ENCODE measurements at places on chromosomes 13 and 19.

GRCh38 chr19:49469828-49470614 lies 4.0 kb upstream of the FLT3LG start:
- no peak for DNase-seq

DNA sequence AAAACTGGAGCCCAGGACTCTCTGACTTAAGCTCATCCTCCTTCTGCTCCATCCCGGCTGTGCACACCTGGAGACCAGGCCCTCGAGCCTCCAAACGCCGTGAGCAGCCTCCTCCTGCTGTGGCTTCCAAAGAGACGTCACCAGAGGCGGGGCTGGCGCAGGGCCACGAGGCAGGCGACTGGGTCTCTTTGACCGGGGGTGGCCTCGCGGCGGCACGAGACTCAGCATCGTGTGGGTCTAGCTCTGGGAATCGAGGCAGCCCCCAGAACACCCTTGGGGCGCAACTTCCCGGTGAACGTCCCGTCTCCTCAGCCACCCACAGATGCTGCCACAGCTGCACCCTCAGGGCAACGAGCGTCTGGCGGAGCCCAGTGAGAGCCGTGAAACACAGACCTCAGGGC lies 22.8 kb downstream of the RASA3 start:
- DNase-seq, result no peak

DNA sequence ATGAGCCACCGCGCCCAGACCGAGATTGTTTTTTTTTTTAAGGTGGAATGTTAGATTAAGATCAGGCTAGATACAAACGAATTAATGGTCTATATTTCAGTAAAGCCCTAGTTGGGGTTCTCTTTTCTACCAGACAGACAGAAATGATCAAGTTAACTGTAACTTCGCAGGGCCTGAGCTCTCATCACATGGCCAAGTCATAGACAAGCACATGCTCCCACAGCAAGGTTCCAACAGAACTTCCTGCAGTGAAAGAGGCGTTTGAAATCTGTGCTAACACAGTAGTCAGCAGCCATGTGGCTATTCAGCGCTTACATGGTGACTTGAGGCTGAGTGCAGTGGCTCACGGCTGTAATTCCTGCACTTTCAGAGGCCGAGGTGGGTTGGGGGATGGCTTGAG lies 34.7 kb upstream of the SEMA6B start:
- DNase-seq, result no peak

- no peak for DNase-seq
Measured at GRCh38 chr13:40508127-40508526, 158.3 kb downstream of the FOXO1 start.

DNA sequence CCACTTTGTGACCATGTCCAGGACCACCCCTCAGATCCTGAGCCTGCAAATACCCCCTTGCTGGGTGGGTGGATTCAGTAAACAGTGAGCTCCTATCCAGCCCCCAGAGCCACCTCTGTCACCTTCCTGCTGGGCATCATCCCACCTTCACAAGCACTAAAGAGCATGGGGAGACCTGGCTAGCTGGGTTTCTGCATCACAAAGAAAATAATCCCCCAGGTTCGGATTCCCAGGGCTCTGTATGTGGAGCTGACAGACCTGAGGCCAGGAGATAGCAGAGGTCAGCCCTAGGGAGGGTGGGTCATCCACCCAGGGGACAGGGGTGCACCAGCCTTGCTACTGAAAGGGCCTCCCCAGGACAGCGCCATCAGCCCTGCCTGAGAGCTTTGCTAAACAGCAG lies 7.7 kb upstream of the CEACAM7 start:
- no peak for DNase-seq

- no peak for DNase-seq
Measured at GRCh38 chr19:28504139-28504538, 708.8 kb downstream of the UQCRFS1 start.

GRCh38 chr13:40994581-40995230 lies 24.4 kb downstream of the ELF1 start:
- DNase-seq, result no peak

- DNase-seq, result no peak
Measured at GRCh38 chr19:48670699-48671445, 1.9 kb downstream of the NTN5 start.

- peak; percentile 83 for DNase-seq
Measured at GRCh38 chr19:12974301-12975220, 5.2 kb downstream of the DAND5 start.

- no peak for DNase-seq
Measured at GRCh38 chr19:55188625-55189024, 8.5 kb upstream of the SYT5 start.

GRCh38 chr13:40275636-40276035 lies 390.8 kb downstream of the FOXO1 start:
- DNase-seq, result no peak

DNA sequence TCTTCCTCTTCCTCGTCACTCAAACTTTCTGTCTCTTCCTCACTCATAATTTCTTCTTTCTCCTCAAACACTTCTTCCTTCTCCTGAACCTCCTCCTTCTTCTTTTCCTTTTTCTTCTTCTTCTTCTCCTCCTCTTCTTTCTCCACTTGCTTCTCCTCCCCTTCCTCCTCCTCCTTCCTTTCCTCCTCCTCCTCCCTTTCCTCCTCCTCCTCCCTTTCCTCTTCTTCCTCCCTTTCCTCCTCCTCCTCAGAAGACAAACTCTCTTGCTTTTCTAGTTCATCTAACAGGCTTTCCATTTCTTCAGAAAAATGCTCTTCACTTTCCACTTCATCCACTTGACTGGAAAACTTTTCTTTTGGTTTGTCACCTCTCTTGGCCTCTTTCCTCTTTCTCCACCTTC lies 19.8 kb downstream of the WDR87 start:
- DNase-seq, result no peak

DNA sequence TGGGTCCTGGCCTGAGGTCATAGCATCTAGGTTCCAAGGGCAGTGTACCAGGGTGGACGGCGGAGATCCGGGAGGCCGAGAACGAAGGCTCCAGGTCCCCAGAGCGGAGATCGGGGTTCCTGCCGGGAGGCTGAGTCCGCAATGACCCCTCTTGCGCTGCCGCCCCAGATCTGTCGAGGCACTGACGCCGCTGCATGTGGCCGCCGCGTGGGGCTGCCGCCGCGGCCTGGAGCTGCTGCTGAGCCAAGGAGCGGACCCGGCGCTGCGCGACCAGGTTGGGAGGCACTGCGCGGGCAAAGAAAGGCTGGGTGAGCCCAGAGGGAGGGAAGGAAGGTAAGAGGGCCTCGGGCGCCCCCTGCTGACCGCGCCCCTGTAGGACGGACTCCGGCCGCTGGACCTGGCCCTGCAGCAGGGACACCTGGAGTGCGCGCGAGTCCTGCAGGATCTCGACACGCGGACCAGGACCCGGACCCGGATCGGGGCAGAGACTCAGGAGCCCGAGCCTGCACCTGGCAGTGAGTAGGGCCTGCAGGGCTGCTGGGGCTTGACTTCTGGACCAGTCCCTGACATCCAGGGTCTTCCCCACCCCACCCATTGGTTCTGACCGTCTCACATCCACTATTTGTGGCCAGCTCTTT lies 906 bp downstream of the ANKLE1 start:
- DNase-seq, result peak; percentile 91

GRCh38 chr13:67143544-67144115 lies 86.5 kb downstream of the PCDH9 start:
- no peak for DNase-seq

- DNase-seq, result no peak
Measured at GRCh38 chr13:75717525-75717924, 81.4 kb downstream of the LMO7 start.

DNA sequence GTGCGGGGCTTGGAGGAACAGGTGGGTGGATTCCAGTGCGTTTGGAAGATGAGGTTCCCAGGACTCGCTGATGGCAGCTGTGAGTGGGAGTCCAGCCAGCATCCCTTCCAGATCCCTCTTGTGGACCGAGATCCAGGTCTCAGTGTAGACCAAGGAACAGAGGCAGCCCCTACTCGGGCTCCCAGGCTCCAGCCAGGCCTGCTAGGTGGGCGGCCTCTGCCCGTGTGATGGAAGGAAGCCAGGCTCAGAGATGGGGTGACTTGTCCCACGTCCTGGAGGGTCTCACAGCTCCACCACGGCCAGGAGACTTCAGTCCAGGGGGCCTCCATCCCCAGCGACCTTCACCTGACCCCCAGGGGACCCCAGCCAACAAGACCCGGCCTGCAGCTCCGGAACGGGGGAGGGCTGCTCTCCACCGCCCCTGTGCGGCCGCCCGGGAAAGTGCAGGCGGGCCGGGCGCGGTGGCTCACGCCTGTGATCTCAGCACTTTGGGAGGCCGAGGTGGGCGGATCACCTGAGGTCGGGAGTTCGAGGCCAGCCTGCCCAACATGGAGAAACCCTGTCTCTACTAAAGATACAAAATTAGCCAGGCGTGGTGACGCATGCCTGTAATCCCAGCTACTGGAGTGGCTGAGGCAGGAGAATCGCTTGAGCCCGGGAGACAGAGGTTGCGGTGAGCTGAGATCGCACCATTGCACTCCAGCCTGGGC lies 729 bp upstream of the MADCAM1 start:
- peak; percentile 69 for DNase-seq

GRCh38 chr19:30102666-30103065 lies 160.6 kb downstream of the URI1 start:
- DNase-seq, result no peak

- no peak for DNase-seq
Measured at GRCh38 chr19:49398001-49398615, 10.1 kb downstream of the KASH5 start.

DNA sequence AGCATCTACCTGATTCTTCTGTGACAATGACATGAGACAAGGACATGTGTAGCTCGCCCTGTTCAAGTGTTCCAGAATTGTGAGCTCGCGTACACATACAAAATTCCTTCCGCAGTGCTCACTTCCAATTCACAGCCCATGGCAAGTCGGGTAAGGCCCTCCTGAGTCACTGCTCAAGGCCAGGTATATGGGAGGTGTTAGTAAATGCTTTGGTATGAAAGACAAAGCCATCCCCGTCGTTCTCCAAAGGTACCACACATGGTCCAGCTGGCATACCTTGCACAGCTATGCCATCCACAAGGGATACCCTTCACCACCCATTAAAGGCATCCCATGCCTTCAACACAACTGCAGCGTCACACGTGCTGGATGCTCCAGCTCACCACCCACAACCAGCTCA lies 4.4 kb upstream of the ELL start:
- no peak for DNase-seq

DNA sequence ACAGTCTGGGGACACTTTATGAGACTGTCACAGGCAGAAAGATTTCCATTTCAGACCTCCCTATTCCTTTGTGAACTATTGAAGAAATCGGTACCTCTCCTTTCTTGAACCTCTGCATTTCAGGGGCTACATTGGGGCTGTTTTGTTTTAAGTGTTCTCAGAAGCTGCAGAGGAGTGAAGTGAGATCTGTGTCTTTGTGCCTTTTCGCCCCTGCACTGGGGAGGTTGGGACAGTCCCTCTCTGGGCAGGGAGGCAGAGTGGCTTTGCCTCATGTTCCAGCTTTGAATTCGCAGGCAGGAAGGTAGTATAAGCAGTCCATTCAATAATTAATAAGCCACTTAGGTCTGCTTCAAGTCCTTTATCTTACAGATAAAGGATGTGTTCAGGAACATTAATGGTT lies 9.5 kb upstream of the AMER2 start:
- DNase-seq, result no peak

GRCh38 chr13:75480671-75481175 lies 1.2 kb downstream of the TBC1D4 start:
- DNase-seq, result peak; percentile 72

DNA sequence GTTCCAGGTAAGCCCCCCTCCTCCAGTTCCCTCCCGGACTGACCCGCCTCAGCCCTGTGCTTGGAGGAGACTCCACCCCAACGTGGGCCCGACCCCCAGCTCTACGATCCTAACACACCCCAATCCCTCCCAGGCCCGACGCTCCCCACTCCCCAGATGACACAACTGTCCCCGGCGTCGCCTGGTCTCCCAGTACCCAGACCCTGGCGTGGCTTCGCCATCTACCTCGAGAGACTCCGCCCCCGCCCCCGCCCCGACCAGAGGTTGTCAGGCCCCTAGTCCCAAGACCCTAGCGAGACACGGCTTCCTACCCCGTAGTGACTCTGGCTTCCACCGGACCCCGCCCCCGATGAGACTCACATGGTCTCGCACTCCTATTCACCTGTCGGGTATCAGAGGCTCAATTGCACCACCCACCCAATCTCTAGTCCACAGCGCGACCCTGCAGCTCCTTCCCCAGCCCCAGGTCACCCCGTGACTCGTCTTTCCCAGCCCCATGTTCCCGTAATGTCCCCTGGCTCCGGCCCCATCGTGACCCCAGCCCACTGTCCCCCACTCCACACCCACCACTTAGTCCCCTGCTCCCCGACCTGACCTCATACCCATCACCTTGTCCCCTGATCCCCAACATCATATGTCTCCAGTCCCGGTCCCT lies 2.9 kb downstream of the CD37 start:
- DNase-seq, result no peak

DNA sequence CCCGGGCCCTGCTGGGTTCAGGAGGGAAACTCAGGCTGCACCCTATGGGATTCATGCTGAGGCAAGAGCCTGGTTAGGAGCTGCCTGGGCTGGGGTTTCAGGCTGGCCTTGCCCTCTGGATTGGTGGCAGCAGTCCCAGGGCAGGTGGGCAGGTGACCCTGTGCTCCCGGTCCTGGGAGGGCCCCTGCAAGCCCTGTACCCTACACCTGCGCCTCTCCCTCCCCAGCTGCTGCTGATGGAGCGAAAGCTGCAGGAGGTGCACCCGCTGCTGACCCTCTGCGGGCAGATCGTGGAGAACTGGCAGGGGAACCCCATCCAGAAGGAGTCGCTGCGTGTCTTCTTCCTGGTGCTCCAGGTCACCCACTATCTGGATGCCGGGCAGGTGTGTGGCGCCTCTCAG lies 20.4 kb downstream of the MAU2 start:
- DNase-seq, result no peak

DNA sequence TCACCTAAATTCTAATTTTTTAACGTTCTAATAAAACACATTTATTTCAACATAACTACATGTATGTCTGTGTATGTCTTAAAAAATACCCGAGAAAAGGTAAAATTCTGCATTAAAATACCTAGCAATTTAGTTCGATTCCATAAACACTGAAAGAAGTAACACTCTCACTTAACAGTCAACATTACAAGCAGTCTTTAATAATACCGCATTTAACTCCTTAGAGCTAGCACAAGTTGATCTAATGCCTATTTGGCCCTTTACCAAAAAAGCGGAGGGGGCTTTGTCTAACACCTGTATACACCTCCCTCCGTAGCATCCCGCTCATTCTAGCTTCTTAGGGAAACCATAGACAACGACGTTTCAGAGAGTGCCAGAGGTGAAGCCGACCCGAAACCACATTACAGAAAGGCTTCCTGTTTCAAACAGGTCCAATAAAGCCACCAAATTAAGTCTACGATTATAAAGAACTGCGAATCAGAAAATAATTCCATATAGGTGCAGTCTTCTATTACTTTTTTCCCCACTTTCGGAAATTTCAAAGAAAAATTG lies 1.2 kb downstream of the SPART start:
- DNase-seq, result peak; percentile 76
